Mesothelial cell of epicardium (in vitro differentiated cells): ENCODE measurements at places on chromosomes 2 and 18. TPM values are rescaled to one million over a fixed set of nuclear protein-coding genes. Genes with fewer than 3 reads are reported as not detected.
A peak's percentile ranks its signal among the peaks of the same experiment; 100 is the strongest.

The IL37 gene
- not detected in 3 replicates for total RNA-seq

GRCh38 chr18:7017013-7017412 lies 100.6 kb downstream of the LAMA1 start:
- DNase-seq: no peak
- H3K36me3 ChIP-seq: peaks cover 39% of the 10 kb centered on the region
- no peaks in the 10 kb centered on the region for H3K4me1 ChIP-seq
- no peak overlapping the region for H3K27ac ChIP-seq
- no peak overlapping the region for H3K4me3 ChIP-seq
- H3K27me3 ChIP-seq: no peaks in the 10 kb centered on the region

DNA sequence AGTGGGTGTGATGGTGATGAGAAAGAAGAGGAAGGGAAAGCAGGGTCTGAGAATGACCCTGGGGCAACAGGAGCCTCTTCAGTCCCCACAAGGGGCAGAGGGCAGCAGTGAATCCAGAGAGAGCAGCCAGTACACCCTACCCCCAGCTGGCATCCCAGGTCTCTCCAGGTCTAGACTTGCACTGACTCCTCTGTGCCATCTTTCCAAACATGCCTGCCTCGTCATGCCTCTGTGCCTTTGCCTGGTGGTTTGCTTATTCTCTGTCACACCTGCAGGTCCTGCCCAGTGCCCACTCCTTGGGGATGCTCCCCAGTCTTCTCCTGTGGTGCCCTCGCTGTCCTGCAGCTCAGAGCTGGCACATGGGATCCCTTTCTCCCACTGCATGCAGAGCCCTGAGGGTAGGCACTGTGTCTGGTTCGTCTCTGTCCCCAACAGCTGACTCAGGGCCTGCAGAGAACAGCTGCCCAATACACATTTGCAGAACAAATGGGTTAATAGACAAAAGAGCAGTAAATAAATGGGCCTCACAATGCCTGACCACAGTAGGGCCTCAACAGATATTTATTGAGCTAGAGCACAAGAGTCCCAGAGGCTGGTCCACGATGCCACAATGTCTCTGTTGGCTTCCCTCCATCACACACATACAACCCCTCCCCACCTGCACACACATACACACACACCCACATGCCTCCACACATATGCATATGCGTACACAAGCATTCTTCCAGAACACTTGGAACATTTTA lies 89.8 kb downstream of the HS1BP3 start:
- no peak for DNase-seq
- H3K36me3 ChIP-seq: no peaks in the 10 kb centered on the region
- no peak overlapping the region for H3K4me3 ChIP-seq
- H3K27me3 ChIP-seq: no peaks in the 10 kb centered on the region

DNA sequence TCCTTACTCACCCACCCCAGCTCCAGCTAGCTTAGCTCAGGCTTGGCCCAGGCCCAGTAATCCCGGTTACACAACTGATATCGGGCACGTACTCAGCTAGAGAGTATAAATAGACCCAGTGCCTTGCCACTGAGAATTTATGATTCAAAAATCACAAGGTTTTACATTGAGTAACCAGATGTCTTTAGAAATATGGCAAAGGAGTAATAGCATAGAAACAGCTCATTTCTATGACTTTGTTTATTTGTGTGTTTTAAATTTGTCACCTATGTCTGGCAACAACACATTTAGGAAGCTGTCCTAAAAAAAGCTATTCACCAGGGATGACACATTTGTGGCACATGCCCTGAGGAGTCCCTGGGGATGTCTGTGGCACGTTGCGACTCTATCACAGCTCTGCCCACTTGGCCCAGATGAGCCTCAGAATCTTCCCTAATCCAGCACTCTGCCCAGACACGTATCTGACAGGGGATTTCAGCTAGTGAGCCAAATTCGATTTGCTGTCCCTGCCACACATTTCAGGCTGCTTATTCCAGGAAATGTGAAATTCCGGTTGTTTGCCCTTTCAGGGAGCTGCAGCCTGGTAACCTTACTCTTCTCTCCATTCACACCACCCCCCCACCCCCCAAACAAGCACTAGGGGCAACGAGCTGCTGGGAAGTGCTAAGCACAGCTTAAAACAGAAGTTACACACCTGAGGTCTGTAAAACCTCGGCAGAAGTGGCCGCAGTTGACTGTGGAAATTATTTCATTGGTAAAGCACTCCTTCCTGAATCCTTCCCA lies 85.4 kb upstream of the ZCCHC2 start:
- H3K36me3 ChIP-seq: no peaks in the 10 kb centered on the region
- H3K4me3 ChIP-seq: no peak overlapping the region
- peaks cover 6% of the 10 kb centered on the region for H3K27me3 ChIP-seq
- no peaks in the 10 kb centered on the region for H3K4me1 ChIP-seq
- H3K27ac ChIP-seq: no peak overlapping the region

DNA sequence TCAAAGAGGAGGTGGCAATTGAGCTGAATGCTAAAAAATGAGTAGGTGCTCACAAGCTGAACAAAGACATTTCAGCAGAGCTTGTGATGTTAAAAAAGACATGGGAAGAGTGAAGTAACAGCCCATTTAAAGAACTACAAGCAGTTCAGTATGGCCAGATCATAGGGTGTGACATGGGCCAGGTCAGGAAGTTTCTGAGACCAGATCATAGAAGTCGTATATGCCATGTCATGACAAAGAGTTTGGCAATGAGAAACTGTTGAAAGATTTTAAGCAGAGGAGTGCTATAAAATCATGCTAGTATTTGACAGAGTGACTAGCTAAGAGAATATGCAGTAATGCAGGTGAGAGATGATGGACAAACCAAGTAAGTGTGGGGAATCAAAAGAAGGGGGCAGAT lies 7.3 kb upstream of the PELI1 start:
- no peaks in the 10 kb centered on the region for H3K27me3 ChIP-seq
- H3K4me1 ChIP-seq: peaks cover 5% of the 10 kb centered on the region
- no peak for DNase-seq
- H3K4me3 ChIP-seq: no peak overlapping the region

The C2orf81 gene
- 4.7 to 8.8 TPM (median 6.0 TPM) in 3 replicates for total RNA-seq

The GALM gene
- total RNA-seq: 17.0 to 18.2 TPM (median 17.6 TPM) in 3 replicates

GRCh38 chr2:161033059-161033660 lies 127.1 kb upstream of the TANK start:
- H3K36me3 ChIP-seq: no peaks in the 10 kb centered on the region
- no peak for DNase-seq
- H3K4me3 ChIP-seq: no peak overlapping the region

DNA sequence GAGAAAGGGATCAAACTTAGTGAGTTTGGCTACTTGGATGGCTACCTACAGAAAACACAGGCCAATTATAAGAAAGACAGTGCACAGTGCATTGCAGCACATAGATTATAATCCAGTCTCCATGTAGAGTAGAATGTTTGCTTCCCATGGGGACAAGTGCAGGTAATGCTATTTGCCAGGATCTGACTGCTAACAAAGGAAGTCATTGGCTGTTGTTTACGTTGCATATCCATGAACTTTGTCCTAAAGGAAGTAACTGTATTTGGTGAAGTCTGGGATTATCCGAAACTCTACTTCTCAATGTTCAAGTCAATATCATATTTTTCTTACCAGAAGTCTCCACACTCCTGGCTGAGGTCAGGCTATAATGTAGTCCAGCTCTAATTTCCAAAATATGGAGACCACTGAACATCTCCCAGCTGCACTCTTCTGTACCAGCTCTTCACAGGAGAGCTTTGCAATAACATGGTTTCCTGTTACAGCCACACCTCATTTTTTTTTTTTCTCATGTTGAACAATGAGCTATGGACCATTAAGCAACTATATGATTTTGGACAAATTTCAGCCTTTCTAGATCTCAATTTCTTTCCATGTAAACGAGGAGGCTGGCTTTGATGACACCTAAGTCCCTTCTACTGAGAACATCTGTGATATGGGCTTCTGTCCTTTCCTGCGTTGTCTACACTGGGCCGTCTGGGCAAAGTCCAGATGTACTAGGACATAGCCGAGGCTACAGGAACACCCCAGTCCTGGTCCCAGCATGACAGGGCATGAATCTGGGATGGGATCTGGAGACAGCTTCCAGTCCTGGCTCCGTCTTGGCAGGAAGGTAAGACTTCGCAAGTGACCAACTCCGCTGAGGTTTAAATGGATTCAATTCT lies 154.8 kb downstream of the LAMA1 start:
- H3K4me3 ChIP-seq: no peak overlapping the region
- no peak overlapping the region for H3K27ac ChIP-seq
- no peak for DNase-seq
- H3K4me1 ChIP-seq: no peaks in the 10 kb centered on the region
- H3K27me3 ChIP-seq: no peaks in the 10 kb centered on the region
- H3K36me3 ChIP-seq: peaks cover 51% of the 10 kb centered on the region

DNA sequence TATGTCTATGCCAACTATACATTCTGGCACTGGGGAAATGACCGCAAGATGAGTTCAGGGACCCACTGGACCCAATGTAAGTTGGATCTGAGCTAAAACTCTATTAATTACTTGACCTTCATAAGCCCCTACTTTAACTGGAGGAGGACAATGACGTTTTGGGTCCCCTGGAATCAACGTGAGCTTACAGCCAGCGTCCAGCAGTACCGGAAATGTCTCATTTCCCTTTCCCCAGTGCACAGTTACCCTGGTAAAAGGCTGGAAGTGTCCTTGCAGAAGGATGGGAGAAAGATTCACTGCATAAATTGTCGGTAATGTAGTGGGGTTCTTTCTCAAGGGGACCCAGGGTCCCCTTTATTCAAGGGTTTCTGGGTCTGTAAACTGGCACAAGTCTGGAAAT lies 1297.6 kb upstream of the ACVR2A start:
- DNase-seq: no peak
- no peaks in the 10 kb centered on the region for H3K27me3 ChIP-seq
- H3K27ac ChIP-seq: no peak overlapping the region
- H3K4me3 ChIP-seq: no peak overlapping the region

- H3K4me3 ChIP-seq: no peak overlapping the region
- DNase-seq: no peak
- peaks cover 10% of the 10 kb centered on the region for H3K4me1 ChIP-seq
Observed at GRCh38 chr18:11124054-11124453, 25.3 kb downstream of the PIEZO2 start.

GRCh38 chr18:62434798-62435197 lies 88.0 kb upstream of the ZCCHC2 start:
- no peak overlapping the region for H3K4me3 ChIP-seq
- DNase-seq: no peak
- peaks cover 6% of the 10 kb centered on the region for H3K27me3 ChIP-seq
- peaks cover under 1% of the 10 kb centered on the region for H3K36me3 ChIP-seq

The TMEFF2 gene
- total RNA-seq: 16.6 to 18.1 TPM (median 17.5 TPM) in 3 replicates

DNA sequence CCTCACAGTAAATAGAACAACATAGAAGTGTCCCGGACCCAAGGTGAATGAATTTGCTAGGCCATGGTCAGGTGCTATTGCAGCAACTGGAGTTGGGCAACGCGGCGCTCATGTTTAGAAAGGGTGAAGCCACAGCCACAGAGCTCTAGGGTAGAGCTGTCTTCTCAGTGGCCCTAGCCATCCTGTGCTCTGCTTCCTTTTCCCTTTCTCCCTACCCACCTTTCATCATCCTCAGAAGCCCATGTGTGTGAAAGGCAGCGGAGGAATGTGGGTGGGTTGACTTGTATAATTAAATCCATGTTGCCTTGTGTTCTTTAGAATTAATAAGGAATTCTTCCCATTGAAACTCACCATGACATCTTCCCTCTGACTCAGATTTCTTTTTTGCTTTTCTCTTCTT lies 336.7 kb downstream of the OSR1 start:
- H3K27me3 ChIP-seq: no peaks in the 10 kb centered on the region
- peaks cover 27% of the 10 kb centered on the region for H3K4me1 ChIP-seq
- no peak for DNase-seq
- no peak overlapping the region for H3K4me3 ChIP-seq

DNA sequence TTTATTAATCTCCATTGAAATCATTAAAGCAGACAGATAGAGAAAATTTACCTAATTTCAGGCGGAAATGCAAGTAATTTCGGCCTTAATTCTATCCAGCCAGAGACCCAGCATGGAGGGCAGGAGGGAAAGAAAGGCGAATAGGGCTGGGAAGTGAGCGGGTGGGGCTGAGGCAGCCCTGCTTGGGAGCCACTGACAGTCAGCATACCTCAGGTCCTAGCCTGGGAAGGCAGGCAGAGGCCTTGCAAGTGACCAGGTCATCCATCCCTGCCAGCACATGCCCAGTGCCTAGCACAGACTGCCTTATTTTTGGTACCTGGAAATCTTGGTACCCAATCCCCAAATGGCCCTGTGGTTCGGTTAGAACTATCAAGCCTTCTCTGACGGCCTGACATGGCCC lies 1.5 kb downstream of the GDF7 start:
- peak overlapping the region; percentile 52 for H3K4me3 ChIP-seq
- H3K4me1 ChIP-seq: peaks cover 19% of the 10 kb centered on the region
- H3K27me3 ChIP-seq: peaks cover 94% of the 10 kb centered on the region
- H3K36me3 ChIP-seq: no peaks in the 10 kb centered on the region
- DNase-seq: no peak
- H3K27ac ChIP-seq: no peak overlapping the region

DNA sequence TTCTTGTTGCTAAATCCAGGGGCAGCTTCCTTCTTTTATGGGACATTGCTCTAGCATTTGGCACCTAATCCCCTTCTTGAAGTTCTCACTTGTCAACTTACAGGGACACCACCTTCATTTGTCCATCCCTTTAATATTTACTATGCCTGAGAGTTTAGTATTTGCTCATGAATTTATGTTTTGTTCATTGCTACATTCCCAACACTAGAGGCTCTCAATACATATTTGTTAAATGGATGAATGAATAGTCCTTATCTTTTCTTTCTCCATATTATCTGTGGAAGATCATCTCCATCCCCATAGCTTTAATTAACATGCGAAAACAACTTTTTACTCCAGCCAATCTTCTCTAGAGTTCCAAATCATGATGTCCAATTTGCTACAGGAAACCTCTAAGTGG lies 5.4 kb downstream of the CWC22 start:
- H3K4me1 ChIP-seq: peaks cover 11% of the 10 kb centered on the region
- H3K27ac ChIP-seq: no peak overlapping the region
- H3K27me3 ChIP-seq: no peaks in the 10 kb centered on the region
- peaks cover 2% of the 10 kb centered on the region for H3K36me3 ChIP-seq
- DNase-seq: no peak

GRCh38 chr2:48738806-48739205 lies 16.7 kb downstream of the LHCGR start:
- peaks cover 16% of the 10 kb centered on the region for H3K4me1 ChIP-seq
- H3K36me3 ChIP-seq: peaks cover 2% of the 10 kb centered on the region
- H3K27me3 ChIP-seq: no peaks in the 10 kb centered on the region
- no peak overlapping the region for H3K27ac ChIP-seq
- no peak for DNase-seq

- no peak for DNase-seq
- H3K27me3 ChIP-seq: no peaks in the 10 kb centered on the region
- H3K4me1 ChIP-seq: peaks cover 15% of the 10 kb centered on the region
Observed at GRCh38 chr2:220708366-220708765, 863.7 kb downstream of the EPHA4 start.

The LHCGR gene
- total RNA-seq: 0.13 TPM in 1 of 3 replicates, not detected in the others

The LYPD6 gene
- total RNA-seq: 16.2 to 17.4 TPM (median 16.6 TPM) in 3 replicates

DNA sequence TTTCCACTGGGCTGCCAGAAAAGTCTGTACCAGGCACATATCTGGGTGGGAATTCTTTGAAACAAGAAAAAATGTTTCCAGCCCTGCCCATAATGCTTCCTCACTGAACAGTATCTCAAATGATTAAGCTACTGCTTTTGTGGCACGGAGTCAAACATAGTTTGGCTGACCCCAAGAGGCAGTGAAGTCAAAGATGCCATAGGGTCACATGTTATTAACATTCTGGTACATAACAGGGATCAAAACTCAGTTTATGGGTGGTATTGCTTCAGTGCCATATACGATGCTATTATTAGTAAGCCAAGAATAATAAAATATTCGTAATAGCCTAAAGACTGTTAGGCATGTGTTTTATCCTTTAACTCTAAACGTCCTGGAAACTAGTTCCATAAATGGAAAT lies 112.4 kb downstream of the FEZ2 start:
- no peak overlapping the region for H3K4me3 ChIP-seq
- peaks cover 27% of the 10 kb centered on the region for H3K36me3 ChIP-seq
- no peak for DNase-seq
- no peaks in the 10 kb centered on the region for H3K27me3 ChIP-seq
- H3K4me1 ChIP-seq: peaks cover 55% of the 10 kb centered on the region
